ENCODE measurements at places on chromosomes 3 and 15.

DNA sequence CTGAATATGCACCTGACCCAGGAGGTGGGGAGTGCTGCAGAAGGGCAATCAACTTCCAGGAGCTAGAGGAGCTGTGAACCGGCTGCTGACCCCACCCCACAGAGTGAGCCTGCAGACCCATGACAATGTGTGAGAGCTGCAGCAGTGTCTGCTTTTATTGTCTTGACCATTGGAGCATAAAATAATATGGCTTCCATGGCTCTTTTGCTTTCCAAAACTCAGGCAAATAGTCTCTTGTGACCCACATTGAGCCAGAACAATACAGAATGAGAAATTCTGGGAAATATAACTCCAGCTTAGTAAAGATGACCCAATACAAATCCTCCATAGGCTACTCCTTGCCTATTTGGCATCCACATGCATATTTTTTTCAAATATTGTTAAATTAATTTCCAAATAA lies 309.6 kb downstream of the PYDC2 start:
- no peak for DNase-seq

DNA sequence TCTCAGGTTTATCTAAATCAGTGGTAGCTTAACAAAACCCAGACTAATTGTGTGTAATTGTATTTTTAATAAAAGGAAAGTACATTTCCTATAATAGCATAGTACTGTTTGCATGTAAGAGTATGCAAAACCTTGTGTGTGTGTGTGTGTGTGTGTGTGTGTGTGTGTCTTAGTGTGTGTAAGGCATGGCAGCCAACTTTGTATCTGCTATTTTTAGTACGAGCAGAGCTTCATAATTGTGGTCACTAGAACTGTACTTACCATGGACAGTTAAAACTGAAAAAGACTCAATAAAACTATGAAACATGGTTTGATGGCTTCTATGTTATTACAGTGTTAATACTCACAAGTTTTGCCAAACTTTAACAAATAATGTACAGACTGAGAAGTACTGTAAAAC lies 6.2 kb downstream of the P2RY1 start:
- no peak for DNase-seq

GRCh38 chr3:116078561-116078960 lies 366.7 kb downstream of the LSAMP start:
- no peak for DNase-seq

DNA sequence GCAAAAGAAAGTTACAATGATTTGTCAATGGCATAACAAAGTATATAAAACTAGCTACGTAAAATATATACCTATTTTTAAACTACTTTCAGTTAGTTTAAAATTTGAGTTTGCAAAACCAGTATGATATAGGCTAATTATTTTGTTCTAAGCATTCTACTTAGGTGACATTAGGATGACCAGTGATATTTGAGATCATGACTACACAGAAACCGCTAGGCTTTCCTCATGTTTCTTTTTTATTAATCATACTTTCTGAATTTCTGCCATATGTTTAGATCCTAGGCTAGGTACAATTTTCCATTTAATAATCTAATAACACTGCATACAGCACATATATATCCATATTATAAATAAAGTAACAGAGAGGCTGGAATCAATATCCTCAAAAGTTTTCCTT lies 52.4 kb upstream of the XRN1 start:
- DNase-seq = no peak

DNA sequence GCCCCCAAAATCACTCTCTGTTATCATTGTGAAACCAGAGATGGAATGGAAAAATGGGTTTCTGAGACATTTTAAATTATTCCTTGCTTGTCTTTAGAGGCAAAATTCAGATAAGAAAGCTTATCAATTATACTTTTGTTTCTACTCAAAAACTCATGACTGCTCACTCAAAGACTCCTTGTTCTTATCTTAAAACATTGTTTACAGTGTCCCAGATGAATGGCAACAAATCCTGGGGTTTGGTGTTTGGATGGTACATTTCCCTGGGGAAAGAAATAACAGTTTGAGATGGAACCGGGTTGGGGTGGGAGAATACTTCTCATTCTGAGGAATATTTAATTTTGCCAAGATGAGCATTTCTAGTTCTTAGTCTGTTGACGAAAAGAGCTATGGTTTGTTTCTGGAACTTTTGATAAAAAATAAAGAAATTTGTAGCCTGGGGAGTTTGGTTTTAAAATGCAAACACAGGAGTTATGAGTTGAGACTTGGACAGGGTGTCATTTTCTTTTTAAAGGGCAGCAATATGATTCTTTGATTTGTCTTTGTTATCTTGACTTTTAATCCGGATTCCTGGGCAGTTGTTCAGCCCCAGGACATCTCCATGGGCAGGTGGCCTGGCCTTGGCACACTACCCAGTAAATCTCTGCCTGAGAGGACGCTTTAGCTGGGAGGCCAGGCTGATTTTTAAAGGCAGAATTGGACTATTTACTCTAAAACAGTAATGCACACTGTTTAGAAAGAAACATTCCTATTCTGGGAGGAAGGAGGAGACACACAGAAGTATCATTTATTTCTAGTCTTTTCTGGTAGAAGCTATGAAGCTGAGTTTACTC lies 32.4 kb downstream of the BTD start:
- no peak for DNase-seq

GRCh38 chr3:170196833-170197232 lies 15.3 kb upstream of the PHC3 start:
- no peak for DNase-seq

GRCh38 chr15:101248274-101248673 lies 3.6 kb downstream of the CHSY1 start:
- DNase-seq = no peak

DNA sequence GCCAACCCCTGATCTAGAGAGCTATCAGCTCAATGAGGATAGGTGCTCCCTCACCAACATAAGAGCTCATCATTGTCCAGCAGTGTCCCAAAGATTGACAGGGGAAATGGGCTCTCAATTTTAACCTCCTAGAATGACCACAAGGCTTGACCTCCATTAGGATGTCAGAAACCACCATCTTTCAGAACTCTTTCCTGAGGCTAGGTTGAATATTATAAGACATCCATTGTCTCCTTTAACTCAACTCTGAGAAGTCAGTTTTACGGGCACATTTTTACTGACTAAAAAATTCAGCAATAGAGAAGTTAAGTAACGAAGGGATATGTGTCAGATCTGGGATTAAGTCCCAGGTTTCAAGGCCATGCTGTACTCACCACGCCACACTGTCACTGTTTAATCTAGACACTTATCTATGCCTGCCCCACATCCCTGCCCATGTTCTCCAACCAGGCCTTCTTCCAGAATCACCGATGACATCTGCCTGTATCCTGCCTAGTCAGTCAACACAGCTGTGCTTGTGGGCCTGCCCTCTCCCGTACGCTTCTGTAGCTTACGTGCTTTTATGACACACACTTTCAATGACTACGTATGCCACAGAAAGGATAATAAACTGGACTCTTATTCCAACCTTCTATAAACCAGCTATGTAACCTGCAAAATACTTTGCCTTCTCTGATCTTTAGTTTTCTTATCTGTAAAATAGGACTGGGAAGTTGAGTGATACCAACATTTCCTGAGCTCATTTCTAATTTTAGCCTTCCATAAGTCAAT lies 17.1 kb upstream of the MUC13 start:
- no peak for DNase-seq

GRCh38 chr15:96402403-96402802 lies 71.9 kb downstream of the NR2F2 start:
- DNase-seq = no peak

DNA sequence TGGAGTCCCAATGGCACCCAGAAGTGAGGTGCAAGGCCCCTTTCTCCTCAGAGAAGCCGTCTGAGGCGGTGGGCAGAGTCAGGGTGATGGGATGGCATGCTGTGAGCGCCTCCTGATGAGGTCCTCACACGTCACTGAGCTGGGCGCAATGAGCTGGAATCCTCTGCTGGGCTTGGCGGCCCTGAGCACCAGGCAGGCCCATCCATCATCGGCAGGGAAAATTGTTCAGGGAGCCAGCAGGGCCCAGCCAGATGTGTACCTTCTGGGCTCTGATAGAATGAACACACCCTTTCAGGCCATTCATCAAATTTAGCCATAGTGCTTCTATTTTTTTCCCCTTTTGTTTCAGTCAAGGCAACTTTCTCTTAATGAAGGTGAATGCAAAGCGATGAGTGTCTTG lies 43.7 kb downstream of the FAM3D start:
- DNase-seq = no peak

DNA sequence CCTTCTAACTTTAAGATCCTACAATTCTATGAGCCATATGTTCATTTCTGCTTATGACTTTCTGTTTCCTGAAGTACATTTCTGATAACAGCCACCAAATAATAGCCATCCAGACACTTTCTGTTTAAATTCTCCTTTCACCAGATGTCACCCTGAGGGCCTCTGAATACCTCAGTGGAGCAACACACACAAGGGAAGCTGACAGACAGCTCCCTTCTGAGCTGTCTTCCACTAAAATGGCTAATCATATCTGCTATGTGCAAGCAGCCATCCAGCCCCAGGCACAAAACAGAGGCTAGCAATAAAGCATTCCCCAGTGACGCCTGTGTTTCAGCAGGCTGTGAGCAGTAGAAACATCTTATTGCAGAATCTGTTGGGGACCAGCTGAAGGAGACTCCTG lies 666.6 kb upstream of the UBE2E2 start:
- no peak for DNase-seq

- DNase-seq = no peak
These were observed 667 bp upstream of the KLHDC8B start for GRCh38 chr3:49170744-49171118.

DNA sequence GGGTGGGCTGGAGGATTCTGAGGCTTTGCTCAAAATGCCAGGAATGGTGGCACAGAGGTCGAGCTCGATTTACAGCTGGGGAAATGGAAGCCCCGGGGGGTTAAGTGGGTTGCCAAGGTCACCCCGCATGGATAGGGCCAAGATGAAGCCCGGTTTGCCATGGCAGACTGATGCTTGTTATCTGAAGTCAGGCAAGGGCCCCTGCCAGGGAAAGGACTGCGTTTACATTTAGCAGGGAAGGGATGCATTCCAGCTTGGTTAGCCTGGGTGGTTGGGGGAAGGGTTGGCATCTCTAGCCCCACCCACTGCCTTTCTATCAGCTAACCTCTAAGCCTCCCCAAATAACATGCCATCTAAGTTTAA lies 79.0 kb downstream of the RPLP1 start:
- no peak for DNase-seq

- no peak for DNase-seq
These were observed 169.7 kb upstream of the TMCO5A start for GRCh38 chr15:37764733-37765191.

GRCh38 chr15:88631464-88632028 lies 7.3 kb upstream of the ISG20 start:
- no peak for DNase-seq

DNA sequence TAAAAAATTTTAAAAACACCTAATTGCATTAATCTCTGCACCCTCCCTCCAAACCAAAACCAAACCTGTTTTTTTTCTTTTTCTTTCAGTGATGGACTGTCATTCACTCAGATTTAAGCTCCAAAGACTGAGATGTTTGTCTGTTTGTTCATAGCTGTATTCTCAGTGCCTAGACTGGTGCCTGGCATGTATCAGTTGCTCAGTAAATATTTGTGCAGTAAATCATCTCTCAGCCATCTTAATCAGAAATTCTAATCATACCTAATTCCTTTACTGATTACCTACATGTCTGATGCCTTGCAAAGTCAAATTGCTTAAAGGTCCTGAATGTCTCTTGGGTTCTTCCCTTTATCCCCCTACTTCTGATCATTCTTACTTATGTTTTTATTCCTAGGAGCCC lies 138.8 kb downstream of the ZNF609 start:
- no peak for DNase-seq

GRCh38 chr3:169628567-169628966 lies 34.9 kb downstream of the MECOM start:
- no peak for DNase-seq

DNA sequence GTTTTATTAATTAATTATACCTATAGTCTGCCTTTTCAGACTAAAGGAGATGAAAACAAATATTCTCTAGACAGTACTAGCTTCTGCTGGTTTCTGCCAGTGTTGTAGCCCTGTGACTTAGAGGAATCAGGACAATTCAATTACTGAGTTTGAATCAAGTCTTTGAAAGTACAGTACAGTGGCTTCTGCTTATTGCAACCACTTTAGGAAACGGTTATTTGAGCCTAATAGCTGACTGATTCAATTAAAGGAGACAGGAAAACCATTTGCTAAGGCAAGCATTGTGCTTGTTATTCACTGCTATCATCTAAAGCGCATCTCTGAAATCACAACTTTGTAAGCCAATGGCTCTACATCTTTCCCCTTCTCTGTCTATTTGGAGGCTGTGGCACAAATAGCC lies 90.1 kb upstream of the ARL6 start:
- DNase-seq = no peak

DNA sequence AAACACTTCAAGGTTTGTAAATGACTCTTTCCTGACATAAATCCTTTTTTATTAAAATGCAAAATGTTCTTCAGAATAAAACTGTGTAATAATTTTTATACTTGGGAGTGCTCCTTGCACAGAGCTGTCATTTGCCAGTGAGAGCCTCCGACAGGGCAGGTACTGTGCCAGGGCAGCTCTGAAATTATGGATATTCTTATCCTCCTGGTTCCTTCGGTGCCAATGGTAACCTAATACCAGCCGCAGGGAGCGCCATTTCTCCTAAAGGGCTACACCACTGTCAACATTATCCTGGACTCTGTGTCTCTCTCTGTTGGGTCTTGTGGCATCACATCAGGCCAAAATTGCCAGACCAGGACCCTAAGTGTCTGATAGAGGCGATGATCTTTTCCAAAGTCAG lies 33.0 kb downstream of the CHDH start:
- no peak for DNase-seq

- no peak for DNase-seq
These were observed 13.4 kb upstream of the AGBL1 start for GRCh38 chr15:86066174-86066834.

- no peak for DNase-seq
These were observed 77.2 kb downstream of the FAM81A start for GRCh38 chr15:59515190-59515589.

GRCh38 chr3:144816323-144816722 lies 844.7 kb downstream of the DIPK2A start:
- DNase-seq = no peak
